ENCODE measurements at places on chromosomes 5 and 9. TPM values are rescaled to one million over a fixed set of nuclear protein-coding genes. Genes with fewer than 3 reads are reported as not detected.

CDH9 gene
- total RNA-seq, result not detected

PHF24 gene
- total RNA-seq, result not detected

GPR150 gene
- not detected for total RNA-seq

IDNK gene
- total RNA-seq, result 1.6 TPM

SLC6A3 gene
- total RNA-seq, result not detected

SPACA9 gene
- 3.3 TPM for total RNA-seq

COL5A1 gene
- total RNA-seq, result 179 TPM

IL7R gene
- 1.6 TPM for total RNA-seq

IQGAP2 gene
- total RNA-seq, result 0.24 TPM

IL9 gene
- not detected for total RNA-seq

GABRA1 gene
- not detected for total RNA-seq

NUTM2G gene
- not detected for total RNA-seq

PJA2 gene
- total RNA-seq, result 50.0 TPM
